ENCODE measurements at places on chromosomes 5 and 9.

- DNase-seq: no peak
These were observed 10.6 kb downstream of the FSD1L start for GRCh38 chr9:105458404-105458803.

- DNase-seq: peak; percentile 21
These were observed 586 bp upstream of the MTAP start for GRCh38 chr9:21801683-21802417.

DNA sequence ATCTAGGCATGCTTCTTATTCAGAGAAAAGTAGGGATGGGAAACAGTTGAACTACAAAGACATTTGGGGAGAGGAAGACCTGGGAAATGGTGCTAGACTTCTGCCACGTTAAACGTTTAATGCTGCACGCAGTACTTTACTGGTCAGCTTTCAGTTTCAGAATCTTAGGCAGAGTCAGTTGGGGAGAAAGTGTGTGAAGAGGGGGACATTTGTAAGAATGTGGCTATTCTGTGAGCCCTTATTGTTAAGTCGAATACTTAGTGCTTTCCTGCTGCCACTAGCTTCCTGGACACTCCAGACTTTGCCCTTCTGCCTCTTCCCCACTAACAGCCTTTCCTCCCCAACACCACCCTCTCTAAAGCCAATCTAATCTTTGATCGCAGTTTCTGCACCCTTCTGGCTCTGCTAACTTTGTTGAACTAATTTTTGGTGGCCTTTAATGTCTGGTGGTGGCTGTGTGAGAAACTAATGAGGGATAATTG, 6.1 kb downstream of the CYSTM1 start:
- DNase-seq: no peak

GRCh38 chr9:13480693-13481092, 201.2 kb upstream of the MPDZ start:
- DNase-seq: no peak

GRCh38 chr9:112286926-112287325, 46.5 kb downstream of the PTBP3 start:
- DNase-seq: no peak

- no peak for DNase-seq
These were observed 31.9 kb downstream of the ARSB start for GRCh38 chr5:78953092-78953800.

GRCh38 chr9:135490980-135491464, 9.5 kb upstream of the MRPS2 start:
- DNase-seq: no peak

- DNase-seq: no peak
These were observed 125.1 kb downstream of the MED10 start for GRCh38 chr5:6253281-6253680.

DNA sequence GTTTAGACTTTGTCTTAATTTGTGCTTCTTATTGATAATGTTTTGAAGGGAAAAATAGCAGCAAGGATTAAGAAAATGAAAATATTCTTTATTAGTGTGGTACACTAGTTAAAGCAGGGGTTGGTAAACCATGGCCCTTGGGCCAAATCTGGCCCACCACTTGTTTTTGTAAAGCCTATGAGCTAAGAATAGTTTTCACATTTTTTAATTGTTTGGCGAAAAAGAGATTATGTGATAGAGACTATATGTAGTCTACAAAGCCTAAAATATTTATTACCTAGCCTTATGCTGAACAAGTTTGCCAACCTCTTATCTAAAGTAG, 57.2 kb downstream of the KCNN2 start:
- DNase-seq: no peak

GRCh38 chr9:84067821-84068220, 87.2 kb downstream of the RMI1 start:
- no peak for DNase-seq

GRCh38 chr9:132539096-132539495, 43.3 kb upstream of the BARHL1 start:
- DNase-seq: no peak

DNA sequence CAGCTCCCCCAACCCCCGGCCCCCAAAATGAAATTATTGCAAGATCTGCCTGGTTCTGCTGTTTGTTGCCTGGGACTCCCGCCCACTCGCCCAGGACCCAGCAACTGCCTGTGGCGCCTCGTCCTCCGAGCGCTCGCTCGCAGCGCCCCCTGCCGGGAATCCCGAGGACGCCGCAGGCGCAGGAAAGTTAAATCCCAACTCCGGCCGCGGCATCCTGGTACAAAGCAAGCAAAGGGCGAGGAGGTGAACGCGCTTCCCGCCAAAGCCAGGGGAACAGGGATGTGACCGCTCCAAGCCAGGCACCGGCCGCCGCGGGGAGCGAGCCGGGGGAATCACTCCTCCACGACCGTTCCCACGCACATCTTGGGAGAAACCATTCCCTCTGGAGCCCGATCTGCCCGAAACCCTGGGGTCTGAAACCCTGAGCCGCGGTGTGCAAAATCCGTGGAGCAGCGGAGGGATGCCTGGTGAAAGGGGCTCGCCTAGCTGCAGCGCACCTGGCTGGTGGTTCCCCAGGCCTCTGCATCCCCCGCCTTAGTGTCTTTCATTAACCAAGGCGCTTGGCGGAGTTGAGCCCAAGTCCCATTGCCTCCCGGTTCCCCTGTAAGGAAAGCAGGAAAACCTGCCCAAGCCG, 1.3 kb downstream of the SEMA5A start:
- DNase-seq: no peak

- no peak for DNase-seq
These were observed 353.3 kb downstream of the YTHDC2 start for GRCh38 chr5:113866763-113867162.

- no peak for DNase-seq
These were observed 105.5 kb upstream of the PRLR start for GRCh38 chr5:35335752-35336151.

DNA sequence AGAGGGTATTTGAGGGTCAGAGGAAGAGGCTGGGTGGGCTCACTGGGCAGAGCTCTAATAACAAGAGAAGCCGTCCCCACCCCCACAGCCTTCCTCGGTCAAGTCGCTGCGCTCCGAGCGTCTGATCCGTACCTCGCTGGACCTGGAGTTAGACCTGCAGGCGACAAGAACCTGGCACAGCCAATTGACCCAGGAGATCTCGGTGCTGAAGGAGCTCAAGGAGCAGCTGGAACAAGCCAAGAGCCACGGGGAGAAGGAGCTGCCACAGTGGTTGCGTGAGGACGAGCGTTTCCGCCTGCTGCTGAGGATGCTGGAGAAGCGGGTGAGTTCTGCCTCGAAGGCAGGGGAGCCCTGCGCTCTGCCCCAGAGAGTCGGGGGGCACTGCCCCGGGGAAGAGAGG, 21.6 kb upstream of the RARS1 start:
- no peak for DNase-seq

- no peak for DNase-seq
These were observed 367.9 kb downstream of the DIRAS2 start for GRCh38 chr9:90274725-90275124.

Data from esophagus squamous epithelium (tissue), 5 donors.